ENCODE measurements at places on chromosomes 2 and 18. TPM values are rescaled to one million over a fixed set of nuclear protein-coding genes. Genes with fewer than 3 reads are reported as not detected.

DNA sequence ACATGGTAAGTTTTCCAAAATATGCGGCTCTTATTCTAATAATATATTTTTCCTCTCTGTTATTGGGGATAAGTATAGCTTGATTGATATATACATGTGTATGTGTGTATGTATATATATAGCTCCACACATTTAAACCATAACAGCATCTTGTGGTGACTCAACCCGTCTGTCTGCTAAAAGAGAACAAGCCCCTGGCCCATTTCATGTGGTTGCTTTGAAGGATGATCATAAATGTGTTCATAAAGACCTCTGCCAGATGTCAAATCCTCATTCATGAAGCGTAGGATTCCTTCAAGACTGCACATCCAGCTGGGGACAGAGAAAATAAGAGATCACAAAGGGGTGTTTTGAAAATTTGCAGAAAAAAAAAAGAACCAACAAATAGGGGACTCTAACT, 79.3 kb downstream of the RHOB start:
- no peaks in the 10 kb centered on the region for H3K27me3 ChIP-seq
- no peaks in the 10 kb centered on the region for H3K36me3 ChIP-seq
- no peak for DNase-seq
- H3K4me3 ChIP-seq: no peak overlapping the region

DNA sequence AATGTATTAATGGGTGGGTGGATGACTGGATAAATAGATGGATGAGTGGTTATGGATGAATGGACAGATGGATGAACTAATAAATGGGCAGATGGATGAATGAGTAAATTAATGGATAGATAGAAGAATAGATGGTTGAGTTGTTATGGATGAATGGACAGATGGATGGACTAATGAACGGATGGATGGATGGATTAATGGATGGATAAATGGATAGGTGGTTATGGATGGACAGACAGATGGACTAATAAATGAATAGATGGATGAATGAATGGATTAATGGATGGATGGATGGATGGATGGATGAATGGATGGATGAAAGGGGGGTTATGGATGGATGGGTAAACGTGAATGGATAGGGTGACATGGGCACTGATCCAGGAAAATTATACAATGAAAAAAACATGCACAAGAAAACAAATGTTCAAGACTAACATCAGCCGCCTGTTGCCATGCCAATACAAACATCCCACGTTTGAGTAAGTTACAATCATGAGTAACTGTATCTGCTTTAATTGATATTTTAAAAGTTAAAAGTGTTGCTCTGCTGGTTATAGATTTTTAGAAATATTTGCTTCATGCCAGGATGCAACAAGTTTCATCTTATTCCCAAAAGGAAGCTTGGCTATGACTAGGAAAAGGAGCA, 20.8 kb downstream of the PXDN start:
- H3K4me3 ChIP-seq: no peak overlapping the region
- no peaks in the 10 kb centered on the region for H3K27me3 ChIP-seq
- H3K27ac ChIP-seq: no peak overlapping the region
- DNase-seq: no peak
- H3K36me3 ChIP-seq: no peaks in the 10 kb centered on the region

DNA sequence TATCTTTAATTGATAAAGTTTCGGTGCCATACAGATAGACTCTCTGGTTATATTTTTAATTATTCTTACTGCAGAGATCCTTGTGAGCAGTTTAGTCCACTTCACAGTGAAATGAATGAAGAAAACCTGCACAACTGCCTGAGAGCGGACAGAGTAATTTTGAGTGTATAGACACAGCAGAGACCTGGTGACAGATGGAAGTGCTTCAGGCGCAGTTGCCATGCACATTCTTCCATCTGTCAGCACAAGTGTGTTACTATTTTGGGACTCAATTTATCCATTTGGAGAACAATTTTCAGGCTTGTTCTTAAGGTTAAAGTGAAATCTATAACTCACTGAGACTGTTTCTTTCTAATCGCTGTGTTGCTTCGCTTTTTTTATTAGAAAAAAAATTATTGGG, 147.8 kb upstream of the SPHKAP start:
- no peaks in the 10 kb centered on the region for H3K36me3 ChIP-seq
- no peaks in the 10 kb centered on the region for H3K4me1 ChIP-seq
- DNase-seq: no peak
- H3K27ac ChIP-seq: no peak overlapping the region

- DNase-seq: no peak
- H3K36me3 ChIP-seq: no peaks in the 10 kb centered on the region
- no peak overlapping the region for H3K27ac ChIP-seq
- no peak overlapping the region for H3K4me3 ChIP-seq
- no peaks in the 10 kb centered on the region for H3K4me1 ChIP-seq
These were observed 336.5 kb upstream of the MMADHC start for GRCh38 chr2:149924028-149924427.

DNA sequence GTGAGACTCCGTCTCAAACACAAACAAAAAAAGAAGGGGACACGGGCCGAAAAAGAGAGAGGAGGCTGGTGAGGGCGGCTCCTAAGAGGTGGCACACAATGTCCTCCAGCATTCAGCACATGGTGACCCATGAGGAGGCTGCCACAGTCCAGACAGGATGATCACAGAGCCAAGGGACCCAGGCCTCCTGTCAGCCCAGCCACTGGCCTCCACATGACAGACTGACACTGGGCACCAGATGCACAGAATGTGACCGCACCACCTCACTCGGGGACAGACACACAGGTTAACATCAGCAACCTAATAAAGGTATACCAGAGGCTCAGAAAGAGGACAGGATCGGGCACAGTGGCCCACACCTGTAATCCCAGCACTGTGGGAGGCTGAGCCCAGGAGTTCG, 21.0 kb downstream of the PASK start:
- H3K27ac ChIP-seq: no peak overlapping the region
- H3K36me3 ChIP-seq: no peaks in the 10 kb centered on the region
- H3K27me3 ChIP-seq: no peaks in the 10 kb centered on the region
- H3K4me3 ChIP-seq: no peak overlapping the region

- peaks cover 3% of the 10 kb centered on the region for H3K4me1 ChIP-seq
- DNase-seq: no peak
- no peaks in the 10 kb centered on the region for H3K27me3 ChIP-seq
These were observed 219.9 kb downstream of the TMX3 start for GRCh38 chr18:68494802-68495581.

DNA sequence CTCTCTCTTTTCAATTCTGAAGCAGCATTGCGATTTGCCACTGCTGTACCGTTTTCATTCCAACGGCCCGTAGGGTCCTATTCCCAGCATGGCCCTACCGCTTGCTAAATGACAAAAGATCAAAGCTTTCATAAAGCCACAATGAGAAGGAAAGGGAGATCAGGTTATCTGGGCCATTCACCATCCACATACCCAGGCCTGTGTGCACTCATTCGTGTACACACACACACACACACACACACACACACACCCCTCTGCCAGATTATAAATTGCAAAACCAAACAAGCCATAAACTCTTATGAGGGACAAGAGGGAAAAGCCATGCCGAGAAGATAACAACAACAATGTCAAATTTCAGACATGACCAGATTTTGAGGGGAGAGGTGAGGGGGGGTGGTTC, 282.3 kb downstream of the BCL11A start:
- H3K27me3 ChIP-seq: no peaks in the 10 kb centered on the region
- no peak for DNase-seq
- no peak overlapping the region for H3K4me3 ChIP-seq
- H3K4me1 ChIP-seq: no peaks in the 10 kb centered on the region
- H3K27ac ChIP-seq: no peak overlapping the region

DNA sequence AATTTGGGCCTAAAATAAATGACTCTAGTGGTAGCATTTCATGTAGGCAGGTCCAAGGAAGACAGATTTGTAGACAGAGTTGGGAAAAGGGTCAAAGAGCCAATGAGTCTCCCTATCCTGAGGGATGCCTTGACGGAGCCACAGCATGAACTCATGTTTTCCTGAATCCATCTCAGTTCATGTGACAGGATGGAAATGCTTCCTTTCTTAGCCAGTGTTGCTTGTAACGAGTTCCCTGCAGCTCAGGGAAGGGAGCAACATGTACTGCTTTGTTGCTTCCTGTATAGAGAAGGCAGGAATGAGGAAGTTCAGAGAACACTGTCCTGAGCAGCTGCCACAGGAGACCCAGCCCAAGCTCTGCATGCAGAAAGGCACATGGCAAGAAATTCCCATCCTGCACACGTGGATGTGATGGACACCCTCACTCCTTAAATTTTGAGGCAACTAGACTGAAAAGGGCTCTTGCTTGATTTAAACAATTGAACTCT, 27.9 kb downstream of the TMEM17 start:
- H3K27me3 ChIP-seq: no peaks in the 10 kb centered on the region
- H3K4me3 ChIP-seq: no peak overlapping the region
- no peaks in the 10 kb centered on the region for H3K36me3 ChIP-seq
- H3K27ac ChIP-seq: peak overlapping the region; percentile 56
- peaks cover 40% of the 10 kb centered on the region for H3K4me1 ChIP-seq
- no peak for DNase-seq

DNA sequence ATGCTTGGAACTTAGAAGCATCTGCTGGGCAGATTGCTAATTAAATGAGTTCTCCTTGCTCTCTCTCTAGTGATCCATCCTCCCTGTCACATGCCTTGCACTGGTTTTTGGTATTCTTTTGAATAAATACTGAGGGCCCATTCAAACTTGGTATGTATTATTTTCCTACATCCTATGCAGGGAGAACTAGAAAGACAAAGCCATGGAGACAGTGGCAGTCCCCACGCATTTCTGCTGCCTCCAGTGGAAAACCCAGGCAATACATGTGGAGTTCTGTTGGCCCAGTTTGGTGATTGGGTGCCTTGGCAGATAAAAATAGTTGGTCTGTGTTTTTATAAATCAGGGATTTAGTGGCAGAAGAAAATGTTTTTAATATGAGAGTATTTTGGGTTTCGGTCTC, 68.7 kb downstream of the DIS3L2 start:
- H3K4me3 ChIP-seq: no peak overlapping the region
- no peaks in the 10 kb centered on the region for H3K27me3 ChIP-seq
- no peak for DNase-seq
- H3K4me1 ChIP-seq: no peaks in the 10 kb centered on the region
- H3K36me3 ChIP-seq: peaks cover 23% of the 10 kb centered on the region

RSAD2 gene
- 25.7 TPM for total RNA-seq

G6PC2 gene
- not detected for total RNA-seq

Data from upper lobe of right lung (tissue), 1 donor.